ENCODE measurements at places on chromosomes 1 and 21.

- no peak for DNase-seq
These were observed 18.6 kb downstream of the CDC42BPA start for GRCh38 chr1:227299688-227300087.

DNA sequence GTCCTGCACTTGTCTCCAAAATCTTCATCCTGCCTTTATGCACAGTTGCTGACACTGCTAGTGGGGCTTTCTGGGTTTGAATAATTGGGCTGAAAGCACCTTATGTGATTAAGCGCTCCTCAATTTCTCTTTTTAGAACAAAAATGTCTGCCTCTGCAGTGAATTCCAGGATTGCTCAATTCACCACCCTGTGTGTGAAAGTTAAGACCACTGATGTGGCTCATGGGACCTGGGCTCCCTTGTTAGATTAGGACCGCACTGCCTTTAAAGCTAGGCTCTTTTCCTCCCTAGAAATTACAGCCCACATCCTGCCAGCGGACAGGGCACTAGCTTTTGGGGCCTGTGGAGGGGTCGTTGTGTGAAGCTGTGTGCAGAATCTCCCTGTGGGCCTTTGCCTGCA lies 18.8 kb downstream of the KIAA1614 start:
- no peak for DNase-seq

DNA sequence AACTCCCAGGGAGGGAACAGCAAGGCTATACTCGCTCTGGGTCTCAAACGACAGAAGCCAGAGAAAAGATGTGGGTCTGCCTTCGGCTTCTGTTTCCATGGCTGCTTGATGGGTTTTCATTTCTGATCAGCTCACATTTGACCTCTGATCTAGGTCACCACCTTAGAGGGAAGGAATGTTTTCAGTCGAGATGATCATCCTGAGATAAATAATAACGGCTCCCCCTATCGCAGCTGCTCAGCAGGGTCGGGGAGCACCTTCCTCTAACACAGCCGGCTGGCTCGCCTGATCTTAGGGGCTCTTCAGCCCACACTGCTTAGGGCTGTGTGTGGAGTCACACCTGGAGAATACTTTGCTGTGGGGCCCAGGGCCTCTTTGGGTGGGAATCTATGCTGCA lies 53.1 kb upstream of the ZNF648 start:
- DNase-seq, result no peak

GRCh38 chr1:243213045-243213787 lies 41.9 kb downstream of the CEP170 start:
- peak; percentile 27 for DNase-seq

- no peak for DNase-seq
These were observed 22.5 kb upstream of the KHDRBS1 start for GRCh38 chr1:31991182-31991581.

DNA sequence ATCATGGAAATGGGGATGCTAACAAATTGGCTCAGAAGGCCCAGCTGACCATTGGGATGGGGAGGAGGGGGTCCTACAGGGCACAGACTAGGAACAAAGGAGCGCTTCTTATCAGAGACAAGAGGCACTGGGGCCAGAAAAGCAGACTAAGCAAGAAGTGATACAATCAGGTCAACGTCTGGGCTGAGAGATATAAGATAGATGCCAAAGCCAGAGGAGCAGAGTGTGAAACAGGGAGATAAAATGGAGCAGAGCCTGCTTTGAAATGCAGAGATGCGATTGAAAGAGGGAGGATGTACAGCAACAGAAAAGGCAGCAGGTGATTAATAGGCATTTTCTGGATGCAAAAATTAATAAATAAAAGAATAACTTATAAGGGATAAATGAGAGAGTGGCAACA lies 127.5 kb upstream of the SAMSN1 start:
- DNase-seq, result no peak

- DNase-seq, result no peak
These were observed 2.2 kb upstream of the DNAJC28 start for GRCh38 chr21:33493756-33494155.

DNA sequence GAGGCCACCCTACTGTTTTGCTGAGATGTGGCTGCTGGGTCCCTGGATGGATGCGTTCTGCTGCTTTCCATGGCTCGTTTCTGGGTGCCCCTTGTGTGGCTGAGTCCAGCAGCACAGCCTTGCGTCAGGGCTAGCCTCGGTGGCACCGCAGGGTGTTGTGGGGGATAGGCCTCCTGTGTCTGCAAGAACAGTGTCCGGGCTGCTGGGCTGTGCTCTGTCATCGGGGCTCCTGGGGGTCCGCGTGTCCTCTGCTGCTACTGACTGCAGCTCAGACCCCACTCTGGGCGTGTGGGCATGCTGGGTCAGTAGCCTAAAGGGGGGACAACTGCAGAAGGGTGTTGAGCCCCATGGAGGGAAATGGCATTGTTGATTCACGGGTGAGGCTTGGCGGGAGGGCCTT lies 4.9 kb downstream of the RRP1 start:
- DNase-seq, result no peak

GRCh38 chr1:196861429-196861828 lies 26.4 kb upstream of the CFHR4 start:
- DNase-seq, result no peak

GRCh38 chr1:78607334-78607927 lies 12.8 kb upstream of the IFI44L start:
- peak; percentile 54 for DNase-seq

DNA sequence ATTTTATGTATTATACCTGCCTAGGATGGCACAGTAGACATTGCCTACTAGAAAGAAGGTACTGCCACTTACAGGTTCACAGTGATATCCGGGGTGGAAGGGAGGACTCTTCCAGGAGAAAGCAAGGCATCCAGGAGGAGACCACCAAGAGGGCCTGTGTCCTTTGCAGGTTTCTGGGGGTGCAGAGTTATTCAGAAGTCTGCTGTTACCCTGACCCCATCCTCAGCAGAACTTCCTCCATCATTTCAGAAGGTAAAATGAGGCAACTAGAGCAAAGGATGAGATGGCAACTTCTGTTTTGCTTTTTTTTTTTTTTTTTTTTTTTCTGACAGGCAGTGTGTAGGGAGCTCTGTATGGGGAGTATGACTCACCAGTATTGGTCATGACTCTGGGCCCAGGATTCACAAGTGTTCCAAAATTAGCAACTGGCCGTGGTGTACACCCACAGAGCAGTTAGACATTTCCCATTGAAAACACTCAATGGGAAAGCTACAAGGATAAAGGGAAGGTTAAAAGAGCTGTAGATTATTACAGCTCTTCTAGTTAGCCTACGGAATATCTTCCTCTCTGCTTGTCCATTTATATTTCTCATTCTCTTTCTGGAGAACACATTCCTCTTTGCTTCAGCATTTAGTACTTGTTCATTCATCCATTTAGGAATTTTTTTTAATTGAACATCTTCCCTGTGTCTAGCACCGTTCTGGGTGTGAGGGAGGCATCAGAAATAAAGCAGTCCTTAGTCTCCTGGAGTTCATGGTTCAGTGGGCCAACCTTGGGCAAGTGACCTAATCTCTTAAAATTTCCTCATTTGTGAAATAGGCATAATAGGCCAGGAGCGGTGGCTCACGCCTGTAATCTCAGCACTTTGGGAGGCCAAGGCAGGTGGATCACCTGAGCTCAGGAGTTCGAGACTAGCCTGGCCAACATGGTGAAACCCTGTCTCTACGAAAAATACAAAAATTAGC lies 50.5 kb upstream of the PPP2R5A start:
- DNase-seq, result peak; percentile 63

GRCh38 chr1:185351734-185352466 lies 34.9 kb upstream of the IVNS1ABP start:
- DNase-seq, result peak; percentile 55

GRCh38 chr1:17246971-17247370 lies 1.9 kb upstream of the PADI3 start:
- DNase-seq, result no peak

GRCh38 chr1:111369177-111369576 lies 58.4 kb downstream of the OVGP1 start:
- DNase-seq, result no peak

DNA sequence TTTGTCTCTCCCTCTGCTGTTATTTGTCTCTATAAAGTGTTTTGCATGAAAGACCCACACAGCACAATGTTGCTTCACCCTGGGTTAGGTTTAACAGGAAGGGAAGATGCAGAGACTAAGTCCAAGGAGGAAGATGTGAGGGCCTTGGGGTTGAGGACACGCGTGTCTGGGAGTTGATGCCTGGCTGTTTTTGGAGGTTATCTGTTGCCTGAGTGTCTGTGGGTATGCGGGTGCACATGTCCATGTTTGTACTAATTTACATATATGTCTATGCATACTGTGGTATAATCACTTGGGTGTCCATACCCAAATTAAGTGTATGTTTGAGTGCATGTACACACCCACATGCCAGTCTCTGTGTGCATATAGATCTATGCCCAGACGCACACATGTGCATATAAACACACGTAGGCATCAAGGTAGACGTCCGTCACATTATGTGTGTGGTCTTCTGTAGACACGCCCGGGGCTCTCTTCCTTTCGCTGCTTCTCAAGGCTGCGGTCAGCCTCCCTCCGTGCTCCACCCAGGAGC lies 962 bp upstream of the MAN1C1 start:
- DNase-seq, result no peak

- no peak for DNase-seq
These were observed 155.3 kb upstream of the JUN start for GRCh38 chr1:58939146-58939545.

- DNase-seq, result no peak
These were observed 69.4 kb downstream of the C4BPA start for GRCh38 chr1:207173396-207173795.

GRCh38 chr1:237975376-237975775 lies 84.7 kb upstream of the ZP4 start:
- no peak for DNase-seq

DNA sequence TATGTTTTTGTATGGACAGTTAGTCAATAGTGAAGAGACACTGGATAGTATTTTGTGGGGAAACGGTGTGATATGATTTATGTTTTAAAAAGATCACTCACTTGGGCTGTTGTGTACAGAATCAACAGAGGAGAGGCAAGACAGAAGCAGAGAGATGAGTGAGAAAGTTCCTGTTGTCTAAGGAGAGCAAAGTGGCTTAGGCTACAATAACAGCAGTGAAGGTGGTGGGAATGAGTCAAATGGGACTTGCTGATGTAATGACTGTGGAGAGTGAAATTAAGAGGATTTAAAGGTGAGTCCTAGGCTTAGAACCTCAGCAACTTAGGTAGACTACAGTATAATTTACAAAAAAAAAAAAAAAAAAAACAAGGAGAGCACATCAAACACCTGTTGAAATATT lies 169.2 kb upstream of the HP1BP3 start:
- DNase-seq, result no peak

DNA sequence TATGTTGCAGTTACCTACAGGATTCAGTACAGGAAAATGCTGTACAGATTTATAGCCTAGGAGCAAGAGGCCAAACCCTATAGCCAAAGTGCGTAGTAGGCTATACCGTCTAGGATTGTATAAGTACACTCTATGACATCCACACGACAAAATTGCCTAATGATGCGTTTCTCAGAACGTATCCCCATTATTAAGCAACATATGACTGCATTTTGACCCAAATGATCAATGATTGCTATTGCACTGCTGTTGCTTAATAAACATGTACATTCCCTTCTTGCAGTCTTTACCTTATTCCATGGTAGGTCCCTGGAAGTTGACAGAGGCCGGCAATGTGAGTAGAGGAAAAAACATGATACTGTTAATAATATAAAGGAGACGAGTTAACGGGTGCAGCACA lies 33.0 kb downstream of the LRRC8C start:
- DNase-seq, result no peak

DNA sequence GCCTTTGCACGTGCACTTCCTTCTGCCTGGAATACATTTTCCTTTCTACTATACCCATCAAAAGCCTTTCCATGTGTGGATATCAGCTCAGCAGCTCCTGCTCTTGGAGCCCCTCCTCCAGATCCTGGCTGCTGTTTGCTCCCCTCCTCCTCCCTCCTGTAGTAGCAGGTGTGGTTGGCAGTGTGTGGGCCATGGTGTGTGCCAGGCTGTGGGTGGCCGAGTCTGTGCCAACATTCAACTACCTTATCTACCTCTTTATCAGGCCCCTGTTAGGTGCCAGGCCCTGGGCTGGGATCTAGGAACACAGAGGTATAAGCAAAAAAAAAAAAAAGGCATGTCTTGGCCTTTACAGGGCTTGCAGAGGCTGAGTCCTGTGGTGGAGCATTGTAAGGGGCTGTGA lies 180.6 kb upstream of the JUN start:
- no peak for DNase-seq

DNA sequence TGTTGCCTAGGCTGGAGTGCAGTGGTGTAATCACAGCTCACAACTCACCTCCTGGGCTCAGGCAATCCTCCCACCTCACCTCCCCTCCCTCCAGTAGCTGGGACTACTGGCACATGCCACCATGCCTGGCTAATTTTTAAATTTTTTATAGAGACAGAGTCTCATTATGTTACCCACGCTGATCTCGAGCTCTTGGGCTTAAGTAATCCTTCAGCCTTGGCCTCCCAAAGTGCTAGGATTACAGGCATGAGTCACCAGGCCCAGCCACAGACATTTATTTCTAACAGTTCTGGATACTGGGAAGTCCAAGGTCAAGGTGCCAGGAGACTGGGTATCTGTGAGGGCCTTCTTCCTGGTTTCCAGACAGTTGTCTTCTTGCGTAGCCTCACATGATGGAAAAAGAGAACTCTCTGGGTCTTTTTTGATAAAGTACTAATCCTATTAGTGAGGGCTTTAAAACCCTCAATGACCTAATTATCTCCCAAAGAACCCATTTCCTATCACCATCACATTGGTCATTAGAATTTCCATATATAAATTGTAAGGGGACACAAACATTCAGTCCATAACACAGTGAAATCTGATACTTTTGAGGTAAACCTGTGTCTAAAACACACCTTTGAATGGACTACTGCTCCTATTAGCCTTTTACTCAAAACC lies 67.9 kb downstream of the PHACTR4 start:
- DNase-seq, result peak; percentile 83

DNA sequence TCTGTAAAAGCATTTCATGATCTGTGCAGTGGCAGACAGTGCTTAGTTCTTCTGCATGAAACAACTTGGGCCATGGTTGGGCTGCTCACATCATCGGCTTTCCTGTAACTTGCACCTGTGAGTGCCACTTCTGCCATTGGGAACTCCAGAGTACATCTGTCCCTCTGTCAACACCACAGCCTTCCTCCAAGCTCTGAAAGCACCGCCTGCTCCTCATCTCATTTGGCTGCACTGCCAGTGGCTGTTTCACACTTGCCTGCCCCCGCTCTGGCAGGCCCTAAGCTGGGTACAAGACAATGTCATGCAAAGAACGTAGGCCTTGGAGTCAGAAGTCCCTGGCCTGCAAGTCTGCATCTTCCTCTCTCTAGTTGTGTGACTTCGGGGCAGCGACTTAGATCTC lies 46.4 kb downstream of the DDX20 start:
- DNase-seq, result no peak

GRCh38 chr1:226064816-226065248 lies 2.3 kb downstream of the H3-3A start:
- DNase-seq, result peak; percentile 75

- DNase-seq, result no peak
These were observed 18.2 kb downstream of the EPHB2 start for GRCh38 chr1:22728751-22729399.

GRCh38 chr1:27634985-27635367 lies at the start of gene FGR:
TSS of gene FGR (minus strand) at chr1:27635185. CDS start at chr1:27623916, 11,269 bp downstream.
- DNase-seq, result no peak

GRCh38 chr1:60227601-60228000 lies 154.0 kb upstream of the C1orf87 start:
- DNase-seq, result peak; percentile 7
